Activated naive CD8-positive, alpha-beta T cell treated with anti-CD3 and anti-CD28 coated beads, Interleukin-2, amount 10 ng/mL, durations not matched to agents 7 days and 5 days (primary cell): ENCODE measurements at places on chromosomes 4 and X. TPM values are rescaled to one million over a fixed set of nuclear protein-coding genes. Genes with fewer than 3 reads are reported as not detected.

Gene EDA2R
- 2.6 TPM for total RNA-seq

Gene BTK
- total RNA-seq: 0.48 TPM

Gene USP17L28
- not detected for total RNA-seq

Gene NPNT
- not detected for total RNA-seq

Gene CT45A2
- total RNA-seq: not detected

Gene MAGEA11
- total RNA-seq: not detected

- H3K36me3 ChIP-seq: no peaks in the 10 kb centered on the region
- no peak for DNase-seq
- H3K27ac ChIP-seq: no peak overlapping the region
Measured at GRCh38 chr4:7774301-7775294, 165.1 kb downstream of the AFAP1 start.

DNA sequence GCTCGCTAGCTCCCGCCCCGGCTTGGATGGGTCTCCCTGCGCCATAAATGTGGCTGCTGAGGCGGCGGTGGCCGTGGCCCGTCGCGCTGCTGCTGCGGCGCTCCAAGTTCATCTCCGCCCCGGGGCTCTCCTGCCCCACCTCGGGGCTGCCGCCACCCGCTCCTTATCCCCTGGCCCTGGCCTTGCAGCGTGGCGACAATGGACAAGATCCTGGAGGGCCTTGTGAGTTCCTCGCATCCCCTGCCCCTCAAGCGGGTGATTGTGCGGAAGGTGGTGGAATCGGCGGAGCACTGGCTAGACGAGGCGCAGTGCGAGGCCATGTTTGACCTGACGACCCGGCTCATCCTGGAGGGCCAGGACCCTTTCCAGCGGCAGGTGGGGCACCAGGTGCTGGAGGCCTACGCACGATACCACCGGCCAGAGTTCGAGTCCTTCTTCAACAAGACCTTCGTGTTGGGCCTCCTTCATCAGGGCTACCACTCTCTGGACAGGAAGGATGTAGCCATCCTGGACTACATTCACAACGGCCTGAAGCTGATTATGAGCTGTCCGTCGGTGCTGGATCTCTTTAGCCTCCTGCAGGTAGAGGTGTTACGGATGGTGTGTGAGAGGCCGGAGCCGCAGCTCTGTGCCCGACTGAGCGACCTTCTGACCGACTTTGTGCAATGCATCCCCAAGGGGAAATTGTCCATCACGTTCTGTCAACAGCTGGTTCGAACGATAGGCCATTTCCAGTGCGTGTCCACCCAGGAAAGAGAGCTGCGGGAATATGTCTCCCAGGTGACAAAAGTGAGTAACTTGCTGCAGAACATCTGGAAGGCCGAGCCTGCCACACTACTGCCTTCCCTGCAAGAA, 763 bp downstream of the USP38 start:
- no peaks in the 10 kb centered on the region for H3K27me3 ChIP-seq
- H3K27ac ChIP-seq: peak overlapping the region; percentile 92
- peaks cover 37% of the 10 kb centered on the region for H3K4me1 ChIP-seq
- DNase-seq: no peak

- no peaks in the 10 kb centered on the region for H3K36me3 ChIP-seq
- no peak overlapping the region for H3K4me3 ChIP-seq
- H3K27ac ChIP-seq: no peak overlapping the region
- H3K4me1 ChIP-seq: no peaks in the 10 kb centered on the region
Measured at GRCh38 chrX:105695451-105695850, 126.9 kb upstream of the NRK start.

DNA sequence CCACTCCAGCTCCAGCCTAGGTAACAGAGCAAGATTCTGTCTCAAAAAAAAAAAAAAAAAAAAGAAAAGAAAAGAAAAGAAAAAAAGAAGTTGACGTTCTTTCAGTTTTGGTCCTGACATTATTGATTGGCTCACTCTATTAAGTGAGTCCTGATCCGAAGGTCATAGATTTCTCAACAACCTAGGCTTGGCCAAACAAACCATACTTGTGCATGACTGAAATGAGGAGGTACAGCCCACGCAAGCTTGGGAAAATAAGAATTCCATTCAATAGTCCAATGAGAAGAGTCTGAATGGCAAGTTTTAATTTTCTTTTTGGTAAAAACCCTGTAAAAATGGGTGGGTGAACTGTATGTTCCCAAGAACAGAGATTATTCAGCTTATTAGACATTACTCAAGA, 3.2 kb upstream of the ETNPPL start:
- DNase-seq: no peak
- H3K27me3 ChIP-seq: peaks cover 53% of the 10 kb centered on the region
- H3K4me1 ChIP-seq: peaks cover 12% of the 10 kb centered on the region
- no peak overlapping the region for H3K27ac ChIP-seq

GRCh38 chr4:124265701-124266100, 446.8 kb downstream of the ANKRD50 start:
- DNase-seq: no peak
- no peaks in the 10 kb centered on the region for H3K4me1 ChIP-seq

DNA sequence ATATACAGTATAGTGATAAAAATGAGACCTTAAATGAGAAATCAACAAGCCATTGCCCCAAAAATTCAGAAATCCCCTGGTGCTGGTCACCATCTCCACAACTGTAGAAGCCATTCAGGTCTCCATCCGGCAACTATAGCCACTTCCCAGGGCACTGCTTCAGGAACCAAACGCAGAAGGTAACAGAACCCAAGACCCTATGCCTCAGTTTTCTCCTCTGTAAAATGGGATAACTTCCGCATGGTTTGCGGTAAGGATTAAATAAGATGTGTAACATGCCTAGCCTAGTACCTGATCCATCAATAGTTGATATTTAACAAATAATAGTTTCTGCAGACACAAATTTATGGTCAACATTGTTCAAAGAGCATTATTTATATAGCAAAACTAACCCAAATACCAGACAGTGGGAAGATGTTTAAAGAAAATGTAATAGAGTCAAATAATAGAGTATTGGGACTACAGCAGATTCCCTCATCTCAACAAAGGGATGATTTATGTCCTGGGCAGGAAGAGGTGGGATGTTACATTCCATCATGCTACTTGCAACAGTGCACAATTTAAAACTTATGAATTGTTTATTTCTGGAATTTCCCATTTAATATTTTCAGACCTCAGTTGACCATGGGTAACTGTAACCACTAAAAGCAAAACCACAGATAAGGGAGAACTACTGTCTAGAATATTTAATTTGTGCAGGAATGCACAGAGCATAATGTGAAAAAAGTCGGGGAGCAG, 30.0 kb downstream of the IRF2 start:
- peak overlapping the region; percentile 7 for H3K27ac ChIP-seq
- DNase-seq: no peak
- H3K4me3 ChIP-seq: peak overlapping the region; percentile 9

GRCh38 chr4:39362827-39363226, 3.3 kb downstream of the RFC1 start:
- peaks cover 44% of the 10 kb centered on the region for H3K4me1 ChIP-seq
- DNase-seq: no peak
- peak overlapping the region; percentile 44 for H3K4me3 ChIP-seq
- peaks cover 23% of the 10 kb centered on the region for H3K36me3 ChIP-seq
- H3K27ac ChIP-seq: peak overlapping the region; percentile 28
- H3K27me3 ChIP-seq: no peaks in the 10 kb centered on the region

DNA sequence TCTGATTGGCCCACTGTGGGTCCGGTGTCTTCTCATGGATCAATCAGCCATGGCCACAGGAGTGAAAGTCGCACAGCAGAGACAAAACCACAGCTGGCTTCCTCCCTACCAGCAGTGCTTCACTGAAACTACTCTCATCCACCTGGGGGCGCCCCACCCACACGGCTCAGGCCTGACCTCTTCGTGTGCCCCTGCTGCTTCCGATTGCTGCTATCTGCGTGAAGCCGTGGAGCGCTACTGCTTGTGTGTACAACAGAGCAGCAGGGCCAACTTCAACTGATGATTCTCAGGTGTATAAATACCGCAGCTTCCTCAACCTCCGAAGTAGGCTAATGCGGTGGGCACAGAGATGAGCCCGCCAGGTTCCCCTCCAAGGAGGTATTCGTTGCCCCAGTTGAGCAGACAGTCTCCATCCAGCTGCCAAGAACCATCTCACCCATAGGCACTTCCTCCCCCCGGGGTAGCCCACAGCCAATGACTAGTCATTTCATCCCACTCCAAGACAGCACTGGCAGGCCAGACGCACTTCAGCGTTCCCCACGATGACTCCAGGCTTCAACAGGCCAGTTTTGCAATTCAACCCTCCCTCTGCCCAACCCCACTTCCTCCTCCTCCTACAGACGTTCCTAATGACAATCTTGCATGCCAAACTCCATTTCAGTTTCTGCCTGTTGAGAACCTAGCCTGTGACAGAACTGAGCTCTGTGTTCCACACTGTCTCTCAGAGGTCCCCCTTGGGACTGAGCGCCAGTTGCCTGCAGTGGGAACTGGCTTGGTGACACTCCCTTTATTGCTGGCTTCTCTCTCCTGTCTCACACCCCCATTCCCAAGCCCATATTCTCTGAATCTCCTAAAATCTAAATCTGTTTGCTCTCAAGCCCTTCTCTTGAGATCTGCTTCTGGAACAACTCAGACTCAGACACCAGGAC, 41.3 kb upstream of the ATP6AP2 start:
- no peaks in the 10 kb centered on the region for H3K36me3 ChIP-seq
- peaks cover 14% of the 10 kb centered on the region for H3K4me1 ChIP-seq
- H3K4me3 ChIP-seq: peak overlapping the region; percentile 39
- peak overlapping the region; percentile 73 for H3K27ac ChIP-seq
- no peaks in the 10 kb centered on the region for H3K27me3 ChIP-seq

- no peaks in the 10 kb centered on the region for H3K4me1 ChIP-seq
- DNase-seq: no peak
- no peak overlapping the region for H3K4me3 ChIP-seq
- H3K27ac ChIP-seq: no peak overlapping the region
- no peaks in the 10 kb centered on the region for H3K36me3 ChIP-seq
Measured at GRCh38 chrX:3192835-3193234, 151.6 kb downstream of the ARSF start.

DNA sequence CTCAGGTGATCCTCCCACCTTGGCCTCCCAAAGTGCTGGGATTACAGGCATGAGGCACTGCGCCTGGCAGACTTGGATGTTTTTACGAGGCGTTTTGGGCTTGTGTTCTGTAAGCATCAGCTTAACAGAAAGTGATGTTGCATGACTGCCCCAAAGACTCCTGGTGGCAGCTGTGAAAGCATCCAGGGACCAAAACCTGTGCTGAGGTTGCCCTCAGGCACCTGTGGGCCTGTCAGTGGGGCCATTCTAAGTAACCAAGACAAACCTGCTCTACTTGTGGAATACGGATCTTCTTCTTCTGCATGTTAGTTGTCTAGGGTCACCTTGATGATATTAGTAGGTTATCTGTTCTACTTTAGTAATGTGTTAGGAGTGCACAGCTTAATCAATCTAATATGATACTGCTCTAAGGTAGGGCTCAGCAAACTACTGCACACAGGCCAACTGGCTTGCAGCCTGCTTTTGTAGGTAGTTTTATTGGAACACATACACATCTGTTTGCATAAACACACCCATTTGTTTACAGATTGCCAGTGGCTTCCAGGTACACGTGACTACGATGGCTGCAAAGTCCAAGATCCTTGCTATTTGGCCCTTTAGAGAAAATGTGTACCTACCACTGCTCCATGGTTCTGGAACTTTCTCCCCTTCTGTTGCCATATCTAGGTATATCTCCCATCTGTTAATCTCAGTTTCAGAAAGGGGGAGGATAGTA, 136.7 kb downstream of the GPR143 start:
- no peaks in the 10 kb centered on the region for H3K27me3 ChIP-seq
- no peak for DNase-seq
- no peak overlapping the region for H3K4me3 ChIP-seq
- peaks cover 3% of the 10 kb centered on the region for H3K36me3 ChIP-seq
- no peak overlapping the region for H3K27ac ChIP-seq
- peaks cover 11% of the 10 kb centered on the region for H3K4me1 ChIP-seq

DNA sequence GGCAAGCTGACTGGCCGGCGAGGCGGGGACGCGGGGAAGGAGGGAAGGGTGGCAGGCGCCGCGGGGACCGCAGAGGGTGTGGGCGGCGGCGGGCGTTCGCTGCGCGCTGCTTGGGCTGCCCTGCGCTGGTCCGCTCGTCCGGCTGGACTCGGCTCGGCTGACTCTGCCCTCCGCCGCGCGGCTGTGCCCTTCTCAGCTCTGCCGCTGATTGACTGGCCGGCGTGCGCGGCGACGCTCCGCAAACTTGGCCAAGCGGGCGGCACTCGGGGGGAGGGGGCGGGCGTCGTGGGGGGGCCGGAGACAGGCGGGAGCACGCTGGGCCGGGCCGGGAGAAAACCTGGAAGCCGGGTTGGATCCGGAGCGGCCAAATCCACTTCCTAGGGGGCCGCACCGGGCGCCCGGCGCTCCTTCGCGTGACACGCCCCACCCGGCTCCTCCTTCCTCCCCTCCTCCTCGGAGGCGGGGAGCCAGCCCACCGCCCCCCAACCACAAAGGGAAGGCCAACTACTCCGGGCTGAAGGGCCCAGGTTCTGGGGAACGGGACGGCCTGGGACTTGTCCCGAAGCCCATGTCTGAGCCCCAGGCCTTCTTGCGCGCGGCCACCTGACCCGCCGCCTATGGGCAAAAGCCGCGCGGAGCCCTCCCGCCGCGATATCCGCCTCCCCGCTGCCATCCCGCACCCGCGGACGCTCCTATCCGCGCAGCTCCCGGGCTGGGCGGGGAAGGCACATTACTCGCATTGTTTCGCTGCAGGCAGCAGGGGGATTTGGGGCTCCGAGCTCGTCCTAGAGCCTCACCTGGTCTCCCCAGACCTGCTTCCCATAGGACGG, at the start of gene GPC4:
Gene GPC4 (minus strand): TSS at position 214 of the 830 bp plus-strand sequence. CDS start 524 bp downstream, outside the sequence.
- peak within 1 kb of the TSS; percentile 69 for H3K4me3 ChIP-seq
- H3K27me3 ChIP-seq: peaks cover 59% of the 10 kb centered on the region
- H3K4me1 ChIP-seq: peaks cover 3% of the 10 kb centered on the region
- H3K36me3 ChIP-seq: no peaks in the 10 kb centered on the region
- DNase-seq: peak; percentile 31

GRCh38 chr4:82499738-82500434, 61.9 kb downstream of the TMEM150C start:
- no peak overlapping the region for H3K4me3 ChIP-seq
- no peaks in the 10 kb centered on the region for H3K36me3 ChIP-seq
- no peaks in the 10 kb centered on the region for H3K27me3 ChIP-seq
- H3K27ac ChIP-seq: no peak overlapping the region
- no peak for DNase-seq
- no peaks in the 10 kb centered on the region for H3K4me1 ChIP-seq

GRCh38 chrX:8879750-8880149, 78.6 kb upstream of the FAM9A start:
- H3K27me3 ChIP-seq: no peaks in the 10 kb centered on the region
- H3K4me3 ChIP-seq: no peak overlapping the region
- H3K36me3 ChIP-seq: no peaks in the 10 kb centered on the region
- H3K27ac ChIP-seq: no peak overlapping the region
- H3K4me1 ChIP-seq: no peaks in the 10 kb centered on the region

GRCh38 chrX:80237072-80237471, 183.2 kb upstream of the TENT5D start:
- no peaks in the 10 kb centered on the region for H3K27me3 ChIP-seq
- H3K36me3 ChIP-seq: no peaks in the 10 kb centered on the region
- H3K27ac ChIP-seq: no peak overlapping the region
- H3K4me1 ChIP-seq: no peaks in the 10 kb centered on the region

DNA sequence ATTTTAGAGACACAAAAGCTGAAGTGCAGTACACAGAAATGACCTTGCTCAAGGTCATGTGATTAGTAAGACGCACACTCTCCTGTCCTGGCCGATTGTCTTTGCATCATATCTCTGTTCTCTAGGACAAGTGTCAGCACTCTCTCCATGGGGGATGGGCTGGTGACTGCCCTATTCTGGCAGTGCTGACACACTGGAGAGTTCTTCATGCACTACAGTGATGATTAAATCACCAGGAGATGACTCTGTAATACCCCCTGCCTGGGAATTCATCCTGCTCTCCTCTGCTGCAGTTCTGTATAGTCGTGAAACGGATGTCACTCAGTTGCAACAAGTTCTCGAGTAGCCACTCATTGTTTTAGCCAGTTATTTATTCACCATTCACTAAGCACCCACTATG, 5.3 kb upstream of the SHISA3 start:
- H3K4me3 ChIP-seq: no peak overlapping the region
- no peaks in the 10 kb centered on the region for H3K36me3 ChIP-seq
- no peak overlapping the region for H3K27ac ChIP-seq
